ENCODE measurements at places on chromosomes 11 and 22.

- no peak for DNase-seq
Observed at GRCh38 chr11:12356944-12357655, 20.3 kb upstream of the PARVA start.

GRCh38 chr11:8908099-8908498 lies 2.9 kb upstream of the AKIP1 start:
- no peak for DNase-seq

GRCh38 chr11:20671856-20672546 lies 2.6 kb downstream of the NELL1 start:
- no peak for DNase-seq

GRCh38 chr11:12177739-12178338 lies 67.4 kb downstream of the MICAL2 start:
- no peak for DNase-seq

DNA sequence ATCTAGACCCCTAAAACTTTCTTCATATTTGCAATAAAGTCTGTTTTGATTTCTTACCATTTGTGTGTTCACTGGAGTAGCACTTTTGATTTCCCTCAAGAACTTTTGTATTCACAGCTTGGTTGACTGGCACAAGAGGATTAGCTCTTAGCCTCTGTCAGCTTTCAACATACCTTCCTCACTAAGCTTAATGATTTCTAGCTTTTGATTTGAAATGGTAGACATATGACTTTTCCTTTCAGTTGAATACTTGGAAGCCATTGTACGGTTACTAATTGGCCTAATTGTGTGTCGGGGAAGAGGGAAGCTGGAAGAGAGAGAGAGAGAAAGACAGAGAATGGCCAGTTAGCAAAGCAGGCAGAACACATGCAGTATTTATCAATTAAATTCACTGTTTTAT lies 180.5 kb downstream of the ARHGAP42 start:
- no peak for DNase-seq

- DNase-seq = no peak
Observed at GRCh38 chr22:27780161-27780575, 21.4 kb downstream of the MN1 start.

- no peak for DNase-seq
Observed at GRCh38 chr11:81907996-81908395, 825.7 kb downstream of the FAM181B start.

- DNase-seq = no peak
Observed at GRCh38 chr11:68206211-68206610, 6.9 kb downstream of the KMT5B start.

DNA sequence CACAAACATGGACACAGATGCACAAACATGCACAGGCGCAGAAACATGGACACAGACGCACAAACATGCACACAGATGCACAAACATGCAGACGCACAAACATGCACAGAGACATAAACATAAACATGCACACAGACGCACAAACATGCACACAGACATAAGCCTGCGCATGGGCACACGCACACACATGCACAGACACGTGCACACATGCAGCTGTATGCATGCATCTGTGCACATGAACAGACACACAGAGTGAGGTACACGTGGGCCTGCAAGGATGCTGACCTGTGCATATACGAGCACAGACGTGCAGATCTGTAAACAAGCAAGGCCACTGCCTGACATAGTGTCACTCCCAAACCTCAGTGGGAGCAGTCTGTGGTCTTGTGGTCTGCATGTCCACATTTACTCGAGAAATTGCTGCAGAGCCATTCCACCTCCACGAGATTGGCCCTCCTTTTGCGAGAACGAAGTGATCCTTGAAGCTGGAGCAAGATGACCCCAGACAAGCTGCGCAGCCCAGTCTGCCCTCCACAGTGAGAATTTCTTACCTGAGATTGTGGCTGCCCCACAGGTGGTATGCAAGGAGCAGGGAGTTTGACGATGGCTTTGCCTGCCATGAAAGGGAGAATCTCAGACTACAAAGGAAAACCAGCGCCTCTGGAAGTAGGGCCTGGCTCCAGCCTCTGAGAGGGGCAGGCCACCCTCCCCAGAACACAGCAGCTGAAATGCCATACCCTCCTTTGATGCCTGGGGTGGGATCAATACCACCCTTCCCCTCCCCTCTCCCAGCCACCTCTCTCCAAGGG lies 299.9 kb downstream of the BRD1 start:
- DNase-seq = no peak

GRCh38 chr22:20796731-20797130 lies 22.8 kb downstream of the SERPIND1 start:
- no peak for DNase-seq

GRCh38 chr11:27603376-27603990 lies 96.8 kb downstream of the BDNF start:
- DNase-seq = no peak

DNA sequence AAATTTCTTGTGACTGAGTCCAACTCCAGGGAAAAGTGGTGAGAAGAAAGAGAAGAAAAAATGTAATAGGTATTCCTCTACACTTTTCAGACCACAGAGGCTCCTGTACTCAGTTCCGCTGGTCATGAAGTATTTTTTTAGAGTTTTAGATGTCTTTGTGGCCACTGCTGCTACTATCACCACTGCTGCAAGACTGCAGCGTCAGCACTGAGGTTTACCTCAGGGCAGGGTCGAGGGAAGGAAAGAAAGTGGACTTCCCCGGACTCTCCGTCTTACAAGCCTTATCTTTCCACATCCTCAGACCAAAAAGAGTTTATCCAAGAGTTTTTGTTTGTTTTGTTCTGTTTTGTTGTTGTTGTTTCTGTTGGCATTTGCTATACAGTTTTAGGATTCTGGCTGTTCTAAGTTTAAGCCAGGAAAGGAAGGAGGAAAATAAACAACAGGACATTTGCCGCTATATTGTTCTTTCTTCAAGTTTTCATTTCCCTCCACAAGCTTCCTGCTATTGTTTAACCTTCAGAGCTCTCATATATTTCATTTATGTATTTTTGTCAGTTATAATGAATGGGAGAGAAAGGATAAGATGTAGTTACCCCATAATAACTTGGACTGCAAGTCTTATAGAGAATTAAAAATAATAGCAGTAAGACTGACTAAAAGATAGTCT lies 919.3 kb downstream of the NTM start:
- no peak for DNase-seq

DNA sequence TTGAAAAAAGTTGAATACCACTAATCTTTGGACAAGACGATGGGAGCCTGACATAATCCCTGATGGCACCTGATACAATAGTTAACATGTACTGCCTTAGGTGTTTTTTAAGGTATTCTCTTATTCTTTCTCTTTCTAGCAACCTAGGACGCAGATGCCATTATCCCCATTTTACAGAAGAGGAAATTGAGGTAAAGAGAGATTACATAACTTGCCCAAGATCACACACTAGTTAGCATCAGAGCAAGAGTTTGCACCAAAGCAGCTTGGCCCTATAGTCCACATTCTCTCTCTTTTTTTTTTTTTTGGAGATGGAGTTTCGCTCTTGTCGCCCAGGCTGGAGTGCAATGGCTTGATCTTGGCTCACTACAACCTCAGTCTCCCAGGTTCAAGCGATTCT lies 35.7 kb upstream of the RBFOX2 start:
- DNase-seq = no peak

DNA sequence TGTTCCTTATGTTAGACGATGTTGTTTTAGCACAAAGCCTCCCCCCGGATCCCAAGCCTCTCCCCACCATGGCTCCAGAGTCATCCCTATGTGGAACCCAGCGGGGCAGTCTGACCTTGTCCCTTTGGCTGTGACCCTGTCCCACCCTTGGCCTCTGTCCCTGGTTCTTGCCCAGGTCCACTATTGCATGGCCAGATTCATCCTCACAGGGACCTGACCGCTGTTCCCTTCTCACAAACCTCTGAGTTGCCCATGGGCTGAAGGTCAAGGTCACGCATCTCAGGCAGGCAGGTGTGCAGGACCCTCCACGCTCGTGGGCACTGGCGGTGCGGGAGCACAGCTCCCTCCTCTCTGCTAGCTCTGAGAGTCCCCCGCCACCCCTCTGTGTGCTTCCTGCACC lies 39.0 kb downstream of the BCR start:
- no peak for DNase-seq

GRCh38 chr11:118868659-118869058 lies 15.0 kb upstream of the CXCR5 start:
- DNase-seq = no peak

DNA sequence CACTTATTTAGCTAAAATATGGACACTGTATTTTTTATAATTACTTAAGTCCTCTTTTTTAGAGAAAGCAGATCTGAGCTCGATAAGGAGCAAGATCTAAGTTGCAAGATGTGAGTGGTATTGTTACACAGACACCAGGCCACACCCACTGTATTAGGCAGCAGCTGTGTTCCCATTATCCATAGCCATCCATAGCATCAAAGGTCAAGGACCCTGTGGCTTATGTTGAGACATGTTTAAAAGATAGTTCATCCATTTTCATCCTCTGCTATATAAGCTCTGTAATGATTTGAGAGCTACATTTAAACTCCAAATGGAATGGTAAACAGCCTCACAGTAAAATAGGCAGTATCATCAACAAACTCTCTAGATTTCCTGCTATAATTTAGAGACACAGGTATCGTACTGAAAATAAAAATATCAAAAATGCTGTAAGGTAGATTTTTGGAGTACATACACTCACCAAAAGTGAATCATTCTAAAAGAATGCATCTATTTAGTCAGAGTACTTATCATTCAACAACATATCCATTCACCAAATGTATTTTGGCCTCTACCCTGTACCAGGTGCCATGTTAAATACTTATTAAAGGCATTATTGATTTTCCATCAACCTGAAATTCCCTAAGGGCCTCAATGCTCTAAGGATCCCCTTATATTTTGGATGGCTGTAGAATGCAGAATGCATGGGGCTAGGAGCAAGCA lies 574.0 kb downstream of the LRRC4C start:
- no peak for DNase-seq

DNA sequence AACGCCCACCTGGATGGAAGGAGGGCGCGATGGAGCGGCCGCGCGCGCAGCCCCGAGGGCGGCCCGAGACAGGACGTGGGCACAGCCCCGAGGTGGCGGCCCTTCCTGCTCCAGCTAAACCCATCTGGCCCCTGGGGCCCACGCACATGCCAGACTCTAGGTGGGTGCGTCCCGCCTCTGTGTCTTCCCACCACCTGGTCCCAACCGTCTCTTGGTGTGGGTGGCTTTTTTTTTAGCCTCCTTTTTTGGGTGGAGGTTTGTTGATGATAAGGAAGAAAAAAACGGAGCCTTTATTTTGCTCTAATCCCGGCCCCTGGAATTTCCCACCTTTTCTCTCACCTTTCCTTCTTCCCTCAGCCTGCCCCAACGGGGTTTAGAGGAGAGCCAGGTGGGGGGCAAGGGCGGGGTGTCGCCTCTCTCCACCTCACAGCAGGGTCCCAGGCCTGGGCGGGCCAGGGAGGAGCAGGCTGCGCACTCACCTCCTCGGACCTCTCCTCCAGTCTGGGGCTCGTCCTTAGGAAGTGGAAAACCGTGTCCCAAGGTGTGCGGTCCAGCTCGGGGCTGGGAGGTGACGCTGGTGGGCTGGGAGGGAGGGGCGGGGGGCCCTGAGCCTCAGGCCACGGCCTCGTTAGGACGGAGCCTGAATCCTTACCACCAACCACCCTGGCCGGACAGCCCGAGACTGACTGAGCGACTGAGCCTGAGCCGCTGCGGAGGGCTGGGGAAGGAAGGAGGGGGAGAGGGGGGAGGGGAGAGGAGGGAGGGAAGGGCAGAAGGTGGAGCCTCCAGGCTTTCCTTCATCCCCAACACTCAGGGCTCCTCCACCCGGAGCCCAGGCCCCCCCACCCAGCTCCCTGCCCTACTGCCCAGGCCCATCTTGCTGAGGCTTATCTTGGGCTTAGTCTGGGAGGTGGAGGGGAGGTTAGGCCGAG lies at the start of gene SOX10:
TSS of gene SOX10 (minus strand) at position 696 of the 932 bp plus-strand sequence. CDS start 771 bp downstream, outside the sequence.
- DNase-seq = no peak

DNA sequence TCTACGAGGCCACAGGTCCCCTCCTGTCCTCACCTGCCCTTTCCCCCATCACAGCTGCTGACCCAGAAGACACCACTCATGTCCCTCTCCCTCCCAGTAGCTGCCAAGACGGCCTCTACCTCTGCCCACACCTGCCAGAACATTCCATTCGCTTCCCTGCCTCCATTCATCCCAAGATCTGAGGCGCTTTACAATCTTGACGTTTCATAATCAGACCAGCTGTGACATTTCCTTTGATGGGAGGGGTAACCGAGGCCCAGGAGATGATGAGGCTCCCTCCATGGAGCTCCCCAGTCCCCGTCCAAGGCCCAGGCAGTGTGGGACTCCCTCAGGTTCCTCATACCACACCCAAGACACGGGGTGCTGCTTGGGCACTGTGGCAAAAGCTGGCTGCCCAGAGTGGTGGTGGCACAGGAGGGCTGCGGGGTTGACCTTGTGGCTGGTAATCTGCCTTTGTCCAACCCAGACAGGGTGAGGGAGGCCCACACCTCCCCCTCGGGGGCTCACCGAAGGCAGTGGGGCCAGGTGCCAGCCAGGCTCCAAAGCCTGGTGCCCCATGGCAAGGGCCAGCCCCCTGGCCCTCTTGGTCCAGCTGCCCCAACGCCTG lies 17.3 kb downstream of the PHLDA2 start:
- no peak for DNase-seq

DNA sequence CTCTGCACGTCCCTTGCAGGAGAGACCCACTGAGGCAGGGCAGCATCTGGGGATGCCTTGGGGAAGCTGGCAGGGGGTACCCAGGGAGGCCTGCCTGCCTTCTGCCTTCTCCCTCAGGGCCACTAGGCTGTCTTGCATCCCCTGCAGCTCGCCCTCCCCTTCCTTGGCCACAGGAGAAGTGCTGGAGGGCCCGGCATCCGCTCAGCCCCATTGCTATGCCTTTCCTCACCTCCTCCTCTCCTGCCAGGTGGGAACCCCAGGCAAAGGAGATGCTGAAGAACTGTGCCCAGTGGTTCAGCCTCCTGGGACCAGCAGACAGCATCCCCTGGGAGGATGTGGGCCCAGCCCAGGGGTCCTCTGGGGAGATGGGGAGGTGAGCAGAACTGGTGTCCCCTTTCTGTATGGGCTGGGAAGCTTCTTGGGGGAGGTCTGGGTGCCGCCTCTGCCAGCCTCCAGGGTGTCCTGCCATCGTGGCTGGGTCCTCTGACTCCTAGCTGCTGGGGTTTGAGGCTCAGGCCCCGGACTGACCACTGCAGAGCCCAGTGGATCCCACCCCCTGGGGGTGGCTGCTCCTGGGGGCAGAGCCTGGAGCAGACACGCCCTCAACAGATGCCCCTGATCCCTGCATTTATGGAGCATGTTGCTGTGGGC lies 20.6 kb downstream of the MRGPRG start:
- DNase-seq = no peak
